Immature natural killer cell (primary cell): ENCODE measurements at places on chromosomes 12 and 14.

- peak; percentile 88 for DNase-seq
These were observed 18.9 kb downstream of the MNAT1 start for GRCh38 chr14:60753264-60754119.

- peak; percentile 18 for DNase-seq
These were observed 110.1 kb upstream of the TMEM132D start for GRCh38 chr12:130013771-130014484.

DNA sequence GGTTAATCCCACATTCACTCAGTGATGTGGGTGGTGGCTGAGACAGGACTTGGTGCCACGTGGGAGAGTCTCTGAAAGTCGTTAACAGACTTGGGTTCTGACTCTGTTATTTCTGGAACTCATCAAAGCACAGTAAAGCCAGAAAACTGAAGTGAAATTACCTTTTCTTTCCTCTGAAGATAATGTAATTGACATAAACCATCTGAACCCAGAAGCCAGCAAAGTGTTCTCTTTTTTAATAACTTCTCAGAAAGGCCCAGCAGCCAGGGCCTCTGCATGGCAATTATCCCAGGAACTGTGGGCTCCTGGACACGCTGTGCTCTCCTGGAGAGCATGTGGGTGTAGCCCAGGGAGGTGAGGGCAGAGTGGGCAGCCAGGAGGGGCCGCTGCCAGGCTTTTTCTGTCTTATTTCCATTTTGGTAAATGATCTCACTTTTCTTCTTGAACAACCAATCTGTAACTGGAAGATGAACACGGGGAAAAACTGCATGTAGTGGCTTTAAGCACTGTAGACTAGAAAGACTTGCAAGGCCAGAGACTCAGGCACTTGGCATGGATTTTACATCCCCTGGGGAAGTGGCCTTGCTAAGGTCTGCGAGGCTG lies 444.1 kb upstream of the TMEM132C start:
- no peak for DNase-seq

GRCh38 chr12:29844667-29845066 lies 60.9 kb upstream of the TMTC1 start:
- DNase-seq: no peak

- peak; percentile 76 for DNase-seq
These were observed 37.0 kb upstream of the P2RX7 start for GRCh38 chr12:121095544-121096198.

DNA sequence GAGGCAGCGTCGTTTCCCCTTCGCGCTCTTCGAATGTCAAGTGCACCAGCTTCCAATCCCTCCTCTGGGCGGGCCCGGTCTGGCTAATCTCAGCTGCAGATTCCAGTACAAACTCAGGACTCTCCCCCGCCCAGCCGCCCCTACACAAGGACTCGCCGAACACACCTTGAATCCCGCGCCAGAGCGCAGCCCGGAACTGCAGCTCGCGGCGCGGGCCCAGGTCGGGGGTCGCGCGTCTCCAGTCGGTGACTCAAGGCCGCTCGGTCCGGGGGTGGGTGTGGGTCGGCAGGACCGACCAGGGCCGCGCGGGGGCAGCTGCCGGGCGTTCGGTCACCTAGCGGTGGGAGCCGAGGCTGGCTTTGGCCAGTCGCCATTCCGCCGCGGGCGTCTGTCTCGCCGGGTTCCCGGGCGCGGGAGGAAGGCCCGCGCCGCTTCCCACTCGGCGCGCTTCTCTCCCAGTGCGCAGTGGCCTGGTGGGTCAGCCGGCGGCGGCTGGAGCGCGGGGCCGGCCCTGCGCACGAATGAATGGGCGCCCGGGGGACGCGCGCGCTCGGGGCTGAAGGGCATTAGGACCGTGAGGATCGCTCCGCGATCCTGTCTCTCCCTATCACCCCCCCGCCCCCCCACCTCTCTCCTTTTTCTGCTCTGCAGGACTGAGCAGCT lies at the start of gene GALNT16:
GALNT16 (plus strand) TSS at position 632 of the 663 bp plus-strand sequence. CDS start 133 bp downstream, outside the sequence.
- DNase-seq: no peak
